ENCODE measurements at places on chromosomes 3 and 15.

DNA sequence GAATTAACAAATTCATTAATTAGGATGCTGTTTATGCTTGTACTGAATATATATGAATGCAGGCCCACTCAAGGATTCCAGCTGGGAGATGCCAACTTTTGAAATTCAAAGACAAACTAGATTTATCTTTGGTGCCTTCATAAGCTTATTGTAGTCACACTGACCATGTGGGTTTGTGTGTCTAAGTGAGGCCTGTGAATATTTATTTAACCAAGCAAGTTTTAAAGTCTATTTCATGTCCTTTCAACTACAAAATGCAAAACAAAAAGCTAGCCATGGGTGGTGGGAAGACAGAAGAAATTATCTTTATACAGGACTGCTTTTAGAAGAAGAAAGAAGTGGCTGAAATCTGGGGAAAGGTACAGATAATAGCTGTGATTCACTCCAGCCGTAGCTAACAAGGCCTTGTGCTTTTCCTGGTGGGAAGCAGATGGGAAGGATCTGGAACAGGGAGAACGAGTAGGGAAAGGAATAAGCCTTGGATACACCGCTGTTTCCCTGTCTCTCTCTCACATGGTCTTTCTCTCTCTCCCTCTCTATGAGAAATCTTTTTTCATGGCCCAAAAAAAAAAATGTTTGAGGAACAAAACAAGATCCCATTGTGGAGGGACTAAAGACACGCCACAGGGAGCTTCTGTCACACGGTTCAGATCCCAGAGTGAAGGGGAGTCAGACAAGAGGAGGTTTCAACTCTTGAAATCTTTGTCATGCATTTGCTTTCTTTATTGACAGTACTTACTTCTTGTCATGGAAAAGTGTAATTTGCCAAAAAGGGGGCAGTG, 225.5 kb downstream of the RORA start:
- no peak for DNase-seq

GRCh38 chr3:138459619-138460535, 25.5 kb downstream of the ESYT3 start:
- DNase-seq = no peak

GRCh38 chr3:169501777-169502320, 161.7 kb downstream of the MECOM start:
- no peak for DNase-seq

GRCh38 chr3:116263842-116264545, 181.3 kb downstream of the LSAMP start:
- no peak for DNase-seq

DNA sequence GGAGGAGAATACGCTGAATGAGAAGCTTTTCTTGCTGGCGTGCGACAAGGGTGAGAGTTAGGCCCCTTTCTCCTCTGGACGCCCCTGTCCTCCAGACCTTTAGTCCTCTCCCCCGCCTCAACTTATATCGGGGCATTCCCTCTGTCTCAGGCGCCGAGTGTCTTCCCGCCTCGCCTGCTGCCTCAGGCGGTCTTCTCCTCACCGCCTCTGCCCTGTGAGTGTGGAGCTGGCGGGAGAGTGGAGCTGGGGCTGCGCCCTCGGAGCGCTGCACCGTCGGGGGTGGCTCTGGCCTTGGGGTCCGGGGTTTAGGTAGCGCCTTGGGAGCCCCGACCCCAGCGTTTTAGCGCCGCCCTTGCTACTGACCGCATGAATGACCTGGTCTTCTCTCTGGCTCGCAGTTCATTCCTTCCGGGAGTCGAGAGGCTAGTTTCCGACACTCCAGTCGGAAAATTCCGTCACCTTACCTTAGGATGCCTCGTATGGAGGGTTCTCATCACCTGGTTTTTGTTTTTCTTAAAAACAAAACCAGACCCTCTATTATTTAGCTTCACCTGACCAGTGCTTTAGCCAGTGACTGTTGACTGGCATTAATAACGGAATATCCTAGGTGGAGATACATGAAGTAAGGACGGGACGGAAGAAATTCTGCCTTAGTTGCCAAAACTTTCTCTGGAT, 985 bp downstream of the TRPC1 start:
- DNase-seq = no peak

DNA sequence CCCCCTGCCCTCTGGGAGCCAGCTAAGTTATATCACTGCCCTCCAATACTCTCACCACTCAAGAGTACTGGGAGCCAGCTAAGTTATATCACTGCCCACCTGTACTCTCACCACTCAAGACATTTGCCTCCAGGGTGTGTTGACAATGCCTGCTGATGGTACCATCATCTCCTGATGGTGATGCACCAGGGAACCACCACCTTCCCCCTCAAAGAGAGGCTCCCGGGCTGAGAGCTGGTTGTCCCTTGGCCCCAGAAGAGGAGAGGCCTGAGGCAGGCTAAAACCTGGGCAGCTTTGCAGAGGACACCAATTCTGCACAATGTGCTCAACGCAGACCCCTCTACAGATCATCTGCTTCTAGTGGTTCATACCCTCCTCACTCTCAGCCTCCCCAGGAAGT, 7.5 kb upstream of the HAPLN3 start:
- no peak for DNase-seq

- DNase-seq = no peak
These were observed 7.8 kb downstream of the ANAPC13 start for GRCh38 chr3:134477938-134478337.

Data from stimulated activated CD4-positive, alpha-beta T cell treated with anti-CD3 and anti-CD28 coated beads, Interleukin-1b, Interleukin-23, amount 100 ng/mL, for 24 hours (primary cell).